ENCODE measurements at places on chromosomes 4 and X.
A peak's percentile ranks its signal among the peaks of the same experiment; 100 is the strongest.

- no peak for DNase-seq
These were observed 419.8 kb downstream of the GALNTL6 start for GRCh38 chr4:172232966-172233365.

DNA sequence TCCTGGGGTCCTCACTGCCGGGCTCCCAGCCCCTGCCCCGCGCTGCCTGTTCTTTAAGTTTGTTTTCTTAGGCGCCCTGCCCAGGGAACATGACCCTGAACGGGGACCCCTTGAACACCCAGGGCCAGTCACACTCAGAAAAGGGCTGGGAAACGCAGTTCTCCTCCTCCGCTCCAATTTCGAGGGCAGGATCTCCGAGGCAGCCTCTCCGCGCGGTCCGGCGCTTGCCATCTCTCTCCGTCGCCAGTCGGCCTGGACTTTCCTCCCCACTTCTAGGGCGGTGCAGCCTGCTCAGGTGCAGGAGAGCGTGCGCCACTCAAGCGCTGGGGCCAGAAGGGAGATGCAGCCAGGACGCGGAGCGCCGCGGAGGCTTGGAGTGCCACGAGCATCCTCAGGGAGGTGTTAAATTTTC, 9.9 kb downstream of the PRDM8 start:
- DNase-seq: no peak

DNA sequence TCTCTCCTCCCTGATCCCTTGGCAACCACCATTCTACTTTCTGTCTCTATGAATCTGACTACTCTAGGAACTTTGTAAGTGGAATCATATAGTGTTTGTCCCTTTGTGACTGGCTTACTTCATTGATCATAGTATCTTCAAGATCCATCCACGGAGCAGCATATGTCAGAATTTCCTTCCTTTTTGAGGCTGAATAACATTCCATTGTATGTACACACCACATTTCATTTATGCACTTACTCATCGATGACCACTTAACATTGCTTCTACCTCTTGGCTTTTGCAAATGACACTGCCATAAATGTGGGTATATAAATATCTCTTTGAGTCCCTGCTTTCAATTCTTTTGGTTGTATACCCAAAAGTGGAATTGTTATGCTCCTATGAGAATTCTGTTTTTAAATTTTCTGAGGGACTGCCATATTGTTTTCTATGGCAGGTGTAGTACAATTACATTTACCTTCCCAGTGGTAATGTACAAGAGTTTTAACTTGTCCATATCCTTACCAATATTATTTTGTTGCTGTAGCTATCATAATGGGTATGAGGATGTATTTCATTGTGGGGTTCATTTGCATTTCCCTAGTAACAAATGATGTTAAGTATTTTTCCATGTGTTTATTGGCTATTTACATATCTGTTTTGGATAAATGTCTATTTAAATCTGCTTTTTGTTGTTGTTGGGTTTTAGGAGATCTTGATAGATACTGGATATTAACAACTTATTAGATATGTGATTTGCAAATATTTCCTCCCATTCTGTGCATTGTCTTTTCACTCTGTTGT, 466.1 kb downstream of the C4orf33 start:
- no peak for DNase-seq

- DNase-seq: no peak
These were observed 8.5 kb downstream of the NKX3-2 start for GRCh38 chr4:13535708-13536361.

- no peak for DNase-seq
These were observed 91.9 kb downstream of the TSPAN5 start for GRCh38 chr4:98566361-98567008.

DNA sequence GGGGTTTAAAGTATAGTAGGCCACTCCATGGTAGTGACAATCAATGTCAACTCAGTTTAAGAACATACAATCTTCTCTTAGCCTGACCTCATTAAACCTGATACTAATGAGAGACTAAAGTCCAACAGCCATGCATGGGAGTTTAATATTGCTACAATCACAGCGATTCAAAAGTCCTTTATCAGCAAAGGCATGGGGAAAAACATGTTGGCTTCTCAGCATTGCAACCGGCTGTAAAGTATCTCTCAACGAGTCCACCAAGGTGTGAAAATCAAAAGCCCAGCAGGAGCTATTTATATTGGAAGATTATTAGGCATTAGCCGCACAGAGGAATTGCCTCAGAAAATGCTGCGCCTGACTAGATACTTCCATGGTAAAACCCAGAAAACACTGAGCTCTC, 256.7 kb upstream of the PGRMC2 start:
- no peak for DNase-seq

- DNase-seq: peak; percentile 20
These were observed 557.5 kb downstream of the PPARGC1A start for GRCh38 chr4:23332313-23332712.

DNA sequence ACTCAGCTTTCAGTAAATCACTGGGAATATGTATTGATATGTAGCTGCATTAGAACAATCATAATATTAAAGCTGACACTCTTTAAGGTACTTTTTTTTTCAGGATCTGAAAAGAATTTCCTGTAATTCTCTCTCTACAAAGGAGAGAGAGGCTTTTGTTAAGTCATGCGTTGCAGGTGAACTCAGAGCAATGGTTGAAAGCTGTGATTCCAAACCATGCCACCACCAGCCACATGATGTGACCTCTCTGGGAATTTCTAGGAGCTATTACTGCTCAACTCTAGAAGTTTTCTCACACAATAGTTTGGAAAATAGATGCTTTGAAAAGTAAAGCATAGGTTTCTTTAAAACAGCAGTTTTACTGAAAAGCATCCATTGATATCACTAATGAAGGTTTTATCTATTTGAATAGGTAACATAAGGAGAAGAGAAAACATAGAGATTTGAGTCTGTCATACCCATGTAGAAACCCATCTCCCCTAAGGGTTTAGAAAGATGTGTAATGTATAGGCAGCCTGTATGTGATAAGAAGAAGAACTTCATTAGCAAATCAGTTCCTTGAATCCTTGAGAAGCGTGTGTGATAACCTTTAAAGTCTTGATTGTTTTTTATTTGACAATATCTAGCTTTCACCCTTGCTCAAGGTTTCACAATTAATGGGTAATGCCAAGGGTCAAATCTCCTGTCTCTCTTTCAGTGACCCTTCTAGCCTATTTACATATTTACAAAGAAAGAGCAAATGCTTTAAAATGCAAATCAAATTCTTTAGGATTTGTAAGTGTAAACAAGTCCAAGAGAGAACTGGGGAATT, 161.0 kb upstream of the ANKRD50 start:
- DNase-seq: peak; percentile 2

- no peak for DNase-seq
These were observed 2.0 kb downstream of the PGK1 start for GRCh38 chrX:78105944-78106650.

- no peak for DNase-seq
These were observed 35.2 kb downstream of the SLC25A5 start for GRCh38 chrX:119503484-119503861.

- DNase-seq: peak; percentile 13
These were observed 190.8 kb downstream of the HTR2C start for GRCh38 chrX:114774691-114775090.

GRCh38 chrX:41558531-41558930, 111.4 kb downstream of the NYX start:
- no peak for DNase-seq

- no peak for DNase-seq
These were observed 94.5 kb upstream of the DHRSX start for GRCh38 chrX:2595258-2595657.

GRCh38 chrX:131366407-131366806, 77.3 kb upstream of the IGSF1 start:
- no peak for DNase-seq

GRCh38 chr4:150743564-150744342, 161.8 kb downstream of the MAB21L2 start:
- no peak for DNase-seq

- DNase-seq: no peak
These were observed 1.0 kb upstream of the RNF150 start for GRCh38 chr4:141133999-141134995.

DNA sequence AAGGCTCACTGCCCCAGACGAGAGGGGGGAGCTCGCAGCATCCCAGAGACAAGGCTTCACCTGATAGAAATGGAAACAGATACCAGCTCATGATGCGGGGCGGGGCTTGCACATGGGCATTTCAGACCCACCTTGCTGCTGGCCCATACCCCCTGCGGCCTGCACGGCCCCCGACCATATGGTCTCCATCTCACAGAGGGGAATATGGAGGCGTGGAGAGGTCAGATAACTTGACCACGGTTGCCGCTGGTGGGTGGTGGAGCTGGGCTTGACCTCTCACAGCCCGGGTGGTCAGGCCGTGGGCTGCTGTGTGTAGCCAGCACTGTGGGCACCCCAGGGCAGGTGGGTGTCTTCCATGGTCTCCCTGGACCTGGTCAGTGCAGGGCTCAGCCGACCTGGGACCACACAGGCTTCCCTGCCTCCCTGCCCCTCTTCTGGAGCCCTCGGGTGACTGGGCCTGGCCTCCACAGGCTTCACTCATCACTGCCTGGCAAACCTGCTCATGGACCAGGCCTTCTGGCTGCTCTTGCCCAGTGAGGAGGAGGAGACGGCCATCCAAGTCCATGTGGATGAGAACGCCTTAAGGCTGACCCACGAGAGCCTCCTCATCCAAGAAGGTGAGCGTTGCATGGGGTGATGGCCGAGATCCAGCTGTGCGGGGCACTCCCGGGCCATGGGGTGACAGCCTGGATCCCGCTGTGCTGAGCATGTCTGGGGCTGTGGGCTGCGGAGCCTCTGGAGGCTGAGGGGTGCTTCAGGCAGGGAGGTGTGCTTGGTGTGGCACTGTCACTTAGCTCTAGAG, 16.8 kb downstream of the SH3TC1 start:
- no peak for DNase-seq

GRCh38 chrX:45571453-45571852, 370.8 kb upstream of the DIPK2B start:
- DNase-seq: no peak

- DNase-seq: no peak
These were observed 16.1 kb downstream of the TMEM175 start for GRCh38 chr4:948101-948935.

- DNase-seq: peak; percentile 2
These were observed 195.2 kb upstream of the EPHA5 start for GRCh38 chr4:65865489-65865888.

GRCh38 chrX:45497290-45497689, 296.6 kb upstream of the DIPK2B start:
- DNase-seq: no peak

- no peak for DNase-seq
These were observed 19.0 kb upstream of the AP1S2 start for GRCh38 chrX:15873566-15873965.

DNA sequence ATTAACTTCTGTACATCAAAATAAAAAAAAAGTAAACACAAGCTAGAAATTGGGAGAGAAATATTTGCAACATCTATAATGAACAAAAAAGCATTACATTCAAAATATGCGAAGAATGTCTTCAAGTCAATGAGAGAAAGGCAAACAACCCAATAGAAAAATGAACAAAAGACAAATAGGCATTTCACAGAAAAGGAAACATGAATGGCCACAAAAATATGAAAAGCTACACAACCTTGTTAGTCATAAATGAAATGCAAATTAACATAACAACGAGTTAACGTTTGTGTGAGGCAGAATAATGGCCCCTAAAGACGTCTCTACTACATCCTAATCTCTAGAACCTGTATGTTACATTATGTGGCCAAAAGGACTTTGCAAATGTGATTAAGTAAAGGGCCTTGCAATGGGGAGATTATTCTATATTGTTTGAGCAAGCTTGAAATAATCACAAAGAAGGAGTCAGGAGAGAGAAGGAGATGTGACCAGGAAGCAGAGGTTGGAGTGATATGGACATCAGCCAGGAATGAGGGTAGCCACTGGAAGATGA, 86.8 kb downstream of the WDFY3 start:
- no peak for DNase-seq

- DNase-seq: peak; percentile 23
These were observed 55.5 kb upstream of the CLCN4 start for GRCh38 chrX:10101269-10101668.

DNA sequence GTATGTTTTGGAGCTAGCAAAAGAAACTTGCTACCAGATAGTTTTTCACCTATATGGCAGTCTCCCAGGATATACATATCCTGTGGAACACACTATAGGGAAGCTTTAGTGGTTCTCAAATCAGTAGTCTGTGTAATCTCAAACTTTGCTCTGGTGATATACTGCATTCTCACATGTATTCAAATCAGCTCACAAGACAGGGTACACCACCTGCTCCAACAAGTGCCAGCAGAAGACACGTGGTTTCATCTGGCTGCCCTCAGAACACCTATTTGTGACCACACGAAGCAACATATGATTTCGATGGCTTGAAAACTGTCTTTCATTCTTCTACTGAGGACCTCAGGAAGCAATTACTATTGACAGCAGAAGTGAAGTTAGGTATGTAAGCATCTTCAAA, 37.7 kb downstream of the BCLAF3 start:
- DNase-seq: no peak

DNA sequence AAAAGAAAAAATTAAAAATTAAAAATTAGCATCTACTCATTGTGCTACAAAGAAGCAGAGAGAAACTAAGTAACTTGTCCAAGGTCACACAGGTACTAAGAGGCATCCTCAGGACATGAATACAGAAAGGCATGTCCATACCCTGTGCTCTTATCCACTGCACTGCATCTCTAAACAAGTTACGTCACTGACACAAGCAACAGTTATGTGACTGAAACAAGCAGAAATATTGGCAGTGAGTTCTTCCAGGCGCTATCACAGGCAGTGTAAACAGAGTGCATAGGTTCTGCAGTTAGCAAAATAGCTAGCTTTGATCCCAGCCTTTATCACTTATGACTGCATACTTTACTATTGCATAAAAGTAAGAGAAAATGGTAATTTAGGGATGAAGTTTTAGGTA, 7.9 kb downstream of the VEGFC start:
- DNase-seq: no peak

Measured in Caki2 (cell line).